Hepatic stellate cell (primary cell): ENCODE measurements at places on chromosomes 12 and 14.

DNA sequence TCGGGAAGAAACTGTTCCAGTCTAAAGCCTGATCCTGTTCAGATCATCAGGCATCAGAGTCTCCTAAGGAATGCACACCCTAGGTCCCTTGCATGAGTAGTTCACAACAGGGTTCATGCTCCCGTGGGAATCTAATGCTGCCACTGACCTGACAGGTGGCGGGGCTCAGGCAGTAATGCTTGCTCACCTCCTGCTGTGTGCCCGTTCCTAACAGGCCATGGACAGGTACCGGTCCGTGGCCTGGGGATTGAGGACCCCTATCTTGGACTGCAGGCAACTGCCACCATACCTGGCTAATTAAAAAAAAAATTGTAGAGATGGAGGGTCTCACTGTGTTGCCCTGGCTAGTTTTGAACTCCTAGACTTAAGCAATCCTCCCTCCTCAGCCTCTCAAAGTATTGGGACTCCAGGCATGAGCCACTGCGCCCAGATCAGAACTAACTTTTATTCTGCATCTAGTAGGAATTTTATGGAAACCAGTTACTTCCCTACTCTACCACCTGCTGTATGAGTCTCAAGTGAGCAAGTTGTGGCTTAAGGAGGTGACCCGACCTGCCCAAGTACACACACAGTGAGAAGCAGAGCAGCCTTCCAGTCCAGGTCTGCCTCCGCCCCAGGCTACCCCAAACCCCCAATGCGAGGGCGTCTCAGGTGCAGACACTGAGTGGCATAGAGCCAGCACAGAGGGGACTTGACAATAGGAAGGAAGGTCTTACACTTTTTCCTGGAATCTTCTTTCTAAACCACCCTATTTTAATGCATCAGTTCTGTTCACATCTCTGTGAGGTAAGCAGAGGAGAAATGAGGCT is 2.5 kb upstream of the PAPLN start:
- DNase-seq, result peak; percentile 3

DNA sequence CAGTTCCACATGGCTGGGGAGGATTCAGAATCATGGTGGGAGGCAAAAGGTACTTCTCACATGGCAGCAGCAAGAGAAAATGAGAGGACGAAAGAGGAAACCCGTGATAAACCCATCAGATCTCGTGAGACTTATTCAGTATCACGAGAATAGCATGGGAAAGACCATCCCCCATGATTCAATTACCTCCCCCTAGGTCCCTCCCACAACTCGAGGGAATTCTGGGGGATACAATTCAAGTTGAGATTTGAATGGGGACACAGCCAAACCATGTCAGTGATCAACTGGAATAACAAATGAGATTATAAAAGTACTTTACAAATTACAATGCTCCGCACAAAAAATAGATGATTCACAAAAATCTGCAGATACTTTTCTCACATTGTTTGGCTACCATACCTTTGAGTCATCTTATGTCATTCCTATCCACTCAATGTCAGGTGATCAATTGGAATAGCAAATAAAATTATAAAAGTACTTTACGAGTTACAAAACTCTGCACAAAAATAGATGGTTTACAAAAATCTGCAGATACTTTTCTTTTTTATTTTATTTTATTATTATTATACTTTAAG is 338.9 kb downstream of the C12orf50 start:
- no peak for DNase-seq

DNA sequence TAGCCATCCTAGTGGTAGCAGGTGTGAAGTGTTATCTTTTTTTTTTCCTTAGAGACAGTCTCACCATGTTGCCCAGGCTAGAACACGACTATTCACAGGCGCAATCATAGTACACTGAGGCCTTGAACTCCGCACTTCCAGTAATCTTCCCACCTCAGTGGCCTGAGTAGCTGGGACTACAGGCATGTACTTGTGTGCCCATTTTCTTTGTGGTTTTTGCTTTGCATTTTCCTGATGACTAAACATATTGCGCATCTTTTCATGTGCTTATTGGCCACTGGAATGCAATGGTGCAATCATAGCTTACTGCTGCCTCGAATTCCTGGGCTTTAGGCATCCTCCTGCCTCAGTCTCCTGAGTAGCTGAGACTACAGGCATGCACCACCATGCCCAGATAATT is 33.3 kb upstream of the GCH1 start:
- no peak for DNase-seq

- no peak for DNase-seq
Measured at GRCh38 chr14:54291491-54292191, 105.2 kb upstream of the CDKN3 start.

- no peak for DNase-seq
Measured at GRCh38 chr14:73741876-73742519, 27.8 kb upstream of the PNMA1 start.

GRCh38 chr12:102659200-102659911 is 179.0 kb upstream of the IGF1 start:
- no peak for DNase-seq

DNA sequence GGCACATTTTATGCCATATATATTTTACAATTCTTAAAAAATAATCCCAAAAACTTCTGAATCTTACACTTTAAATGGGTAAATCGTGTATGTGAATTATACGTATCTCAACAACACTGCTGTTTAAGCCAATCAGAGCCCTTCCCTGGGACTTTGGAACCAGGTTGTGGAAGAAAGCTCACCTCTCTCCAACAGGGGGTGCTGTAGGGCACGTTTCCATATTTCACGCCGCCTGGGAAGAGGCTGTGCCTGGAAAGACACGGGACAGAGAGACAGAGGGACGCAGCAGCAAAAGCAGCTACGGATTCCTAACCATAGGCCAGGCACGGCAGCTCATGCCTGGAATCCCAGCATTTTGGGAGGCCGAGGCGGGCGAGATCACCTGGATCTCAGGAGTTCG is 29.4 kb upstream of the FBRSL1 start:
- no peak for DNase-seq

GRCh38 chr12:90653040-90653439 is 301.9 kb downstream of the CCER1 start:
- no peak for DNase-seq

DNA sequence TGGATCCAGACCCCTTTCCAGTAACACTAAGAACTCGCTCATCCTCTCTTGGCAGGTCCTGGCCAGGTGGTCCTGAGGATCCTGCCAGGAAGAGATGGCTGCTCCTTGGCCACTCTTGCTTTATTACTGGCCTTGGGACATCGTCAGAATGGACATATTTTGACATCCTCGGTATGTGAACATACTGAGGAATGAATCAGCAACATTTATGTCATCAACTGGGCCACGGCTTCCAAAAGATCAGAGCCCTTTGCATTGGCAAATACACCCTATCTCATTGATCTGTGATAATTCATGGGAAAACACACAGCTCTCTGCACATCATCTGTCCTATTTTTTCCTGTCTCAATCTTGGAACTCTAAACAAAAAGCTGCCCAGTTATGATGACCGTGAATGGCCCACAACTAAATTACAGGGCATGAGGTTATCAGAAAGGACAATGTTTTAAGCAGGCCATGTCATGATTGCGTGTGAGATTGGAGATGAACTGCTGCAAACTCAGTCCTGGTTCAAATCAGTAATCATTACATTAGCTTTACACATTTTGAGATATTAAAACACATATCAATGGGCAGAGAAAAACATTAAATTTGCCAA is 1325.8 kb downstream of the AACS start:
- no peak for DNase-seq

DNA sequence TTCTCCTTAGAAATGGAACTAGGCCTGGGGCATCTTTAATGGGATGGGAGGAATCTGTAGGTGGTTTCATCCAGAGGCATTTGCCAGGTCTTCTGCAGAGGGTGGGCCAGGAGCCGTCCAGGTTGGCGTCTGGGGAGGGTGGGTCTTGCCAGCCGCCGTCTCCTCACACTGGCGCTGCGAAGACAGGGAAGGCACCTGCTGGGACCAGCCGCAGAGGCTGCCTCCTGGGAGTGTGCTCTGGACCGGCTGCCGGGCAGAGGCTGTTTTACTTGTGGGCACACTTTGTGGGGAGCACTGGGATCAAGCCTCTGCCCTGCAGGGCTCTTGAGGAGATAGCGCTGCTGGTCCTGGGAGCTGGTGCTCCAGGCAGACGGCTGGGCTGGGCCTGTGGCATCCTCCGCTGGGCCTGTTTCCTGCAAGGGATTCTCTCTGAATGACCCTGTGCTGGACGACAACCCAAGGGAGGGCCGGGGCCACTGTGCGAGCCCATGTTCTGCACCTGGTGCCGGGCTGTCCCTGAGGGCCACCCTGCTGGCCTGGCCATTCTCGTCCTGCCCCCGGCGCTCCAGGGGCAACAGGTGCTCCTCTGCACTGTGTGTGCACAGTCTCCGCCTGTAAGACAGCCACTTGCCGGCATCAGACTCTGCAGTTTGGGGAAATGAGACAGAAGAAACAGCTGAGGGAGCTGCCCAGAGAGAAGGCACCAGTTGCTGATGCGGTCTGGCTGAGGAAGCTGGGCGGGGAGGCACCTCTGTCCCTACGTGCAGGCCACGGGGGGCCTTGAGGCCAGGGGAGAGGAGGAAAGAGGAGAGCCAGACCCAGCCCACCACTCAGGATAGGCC is 10.0 kb upstream of the TEX22 start:
- DNase-seq, result no peak

GRCh38 chr14:51473808-51474565 is 177.7 kb upstream of the FRMD6 start:
- DNase-seq, result no peak

DNA sequence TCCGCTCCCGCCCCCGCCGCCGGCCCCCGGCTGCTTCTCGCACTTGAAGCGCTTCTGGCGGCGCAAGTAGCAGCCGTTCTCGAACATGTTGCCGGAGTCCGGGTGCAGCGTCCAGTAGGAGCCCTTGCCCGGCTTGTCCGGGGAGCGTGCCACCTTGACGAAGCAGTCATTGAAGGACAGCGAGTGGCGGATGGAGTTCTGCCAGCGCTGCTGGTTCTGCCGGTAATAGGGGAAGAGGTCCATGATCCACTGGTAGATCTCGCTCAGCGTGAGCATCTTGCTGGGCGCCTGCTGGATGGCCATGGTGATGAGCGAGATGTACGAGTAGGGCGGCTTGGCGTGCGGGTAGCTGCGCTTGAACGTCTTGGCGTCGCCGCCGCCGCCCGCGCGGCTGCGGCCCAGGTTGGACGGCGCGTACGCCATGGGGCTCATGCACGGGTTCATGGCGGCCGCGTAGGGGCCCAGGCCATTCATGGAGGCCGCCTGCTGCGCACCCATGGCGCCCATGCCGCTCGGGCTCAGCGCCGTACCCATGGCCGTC is 3.0 kb downstream of the FOXA1 start:
- DNase-seq, result no peak

DNA sequence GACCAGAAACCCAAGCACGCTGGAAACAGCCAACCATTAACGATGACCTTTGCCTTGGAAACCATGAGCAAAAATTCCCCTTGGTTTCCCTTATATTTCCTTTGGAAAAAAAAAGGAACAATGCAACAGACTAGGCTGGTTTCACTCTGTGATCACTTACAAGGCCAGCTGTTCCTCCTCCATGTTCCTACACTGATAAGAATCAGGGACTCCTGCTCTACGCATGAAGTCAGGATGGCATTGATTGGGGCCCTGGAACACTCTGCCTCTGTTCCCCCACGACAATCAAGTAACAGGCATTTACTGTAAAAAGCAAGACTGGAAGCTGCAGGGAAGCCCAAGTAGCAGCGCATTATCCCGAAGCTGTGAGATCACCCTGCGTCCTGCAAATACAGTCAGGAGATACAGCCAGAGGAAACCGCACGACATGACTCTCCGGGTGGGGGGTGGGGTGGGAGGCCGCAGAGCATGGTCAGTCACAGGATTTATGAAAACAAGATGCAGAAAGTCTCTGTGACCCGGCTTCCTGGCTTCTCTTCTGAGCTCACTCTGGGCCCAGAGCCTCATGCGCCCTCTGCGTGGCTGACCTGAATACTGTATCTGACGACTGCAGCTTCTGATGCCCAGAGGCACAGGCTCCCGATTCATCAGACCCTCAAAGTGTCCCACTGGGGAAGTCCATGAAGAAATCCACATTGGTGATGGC is 31.1 kb downstream of the SSH1 start:
- peak; percentile 77 for DNase-seq

DNA sequence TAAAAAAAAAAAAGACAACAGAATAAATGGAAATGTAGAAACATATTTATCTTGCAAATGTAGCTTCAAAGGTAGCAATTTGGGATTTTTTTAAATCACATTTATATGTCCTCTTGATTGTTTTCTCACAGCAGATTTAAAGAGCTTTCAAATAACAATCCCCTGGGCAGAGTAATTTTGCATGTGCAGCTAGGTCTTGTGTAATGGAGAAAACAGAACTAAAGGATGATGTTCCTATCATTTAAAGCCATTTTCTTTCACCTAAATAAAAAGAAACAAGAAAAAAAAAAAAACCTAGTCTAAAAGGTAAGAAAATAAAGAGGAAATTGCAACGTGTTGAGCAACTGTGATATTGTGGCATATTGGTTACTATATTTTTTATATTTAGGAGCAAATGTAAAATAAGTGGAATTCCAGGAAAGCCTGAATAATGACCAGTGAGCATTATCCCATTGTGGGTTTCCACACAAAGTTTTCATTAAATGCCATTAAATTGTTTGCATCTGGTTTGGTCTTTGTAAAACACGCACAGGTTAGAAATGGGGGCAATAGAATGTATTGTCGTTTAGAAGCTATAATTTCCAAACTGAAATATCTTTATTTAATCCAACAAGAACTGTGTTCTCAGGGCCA is 215.6 kb downstream of the SLC6A15 start:
- DNase-seq, result no peak

DNA sequence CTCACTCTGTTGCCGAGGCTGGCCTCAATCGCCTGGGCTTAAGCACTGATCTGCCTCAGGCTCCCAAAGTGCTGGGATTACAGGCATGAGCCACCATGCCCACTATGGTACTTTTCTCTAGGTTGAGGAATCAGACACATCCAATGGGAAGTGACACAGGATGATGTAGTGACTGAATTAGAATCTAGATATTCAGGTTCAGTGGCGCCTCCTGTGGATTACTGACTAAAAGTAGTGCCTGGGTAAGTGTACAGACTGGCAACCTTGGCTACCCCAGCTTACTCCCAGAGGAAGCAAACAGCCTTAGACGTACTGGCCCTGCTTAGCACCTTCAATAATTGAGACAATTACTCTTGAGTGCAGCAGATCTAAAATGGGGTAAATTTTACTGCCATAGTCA is 22.8 kb downstream of the GALNT8 start:
- DNase-seq, result no peak

- DNase-seq, result no peak
Measured at GRCh38 chr12:11812586-11813437, 163.3 kb downstream of the ETV6 start.

- no peak for DNase-seq
Measured at GRCh38 chr14:98593361-98593761, 678.6 kb downstream of the BCL11B start.

- peak; percentile 9 for DNase-seq
Measured at GRCh38 chr14:49303946-49304516, 282.1 kb downstream of the RPS29 start.

GRCh38 chr14:62369919-62370560 is 607.8 kb downstream of the SNAPC1 start:
- no peak for DNase-seq

- DNase-seq, result no peak
Measured at GRCh38 chr14:24246765-24247212, 4.4 kb upstream of the TINF2 start.

GRCh38 chr14:55313480-55313879 is 42.3 kb downstream of the FBXO34 start:
- no peak for DNase-seq

- DNase-seq, result peak; percentile 2
Measured at GRCh38 chr12:88153959-88154358, 11.9 kb downstream of the TMTC3 start.
